Myocyte (in vitro differentiated cells): ENCODE measurements at places on chromosomes 6 and 20. TPM values are rescaled to one million over a fixed set of nuclear protein-coding genes. Genes with fewer than 3 reads are reported as not detected.

The GABRR2 gene
- 0.13 and 0.21 TPM in 2 replicates for total RNA-seq

GRCh38 chr20:37072293-37073196 lies 23.3 kb downstream of the RBL1 start:
- DNase-seq = no peak

DNA sequence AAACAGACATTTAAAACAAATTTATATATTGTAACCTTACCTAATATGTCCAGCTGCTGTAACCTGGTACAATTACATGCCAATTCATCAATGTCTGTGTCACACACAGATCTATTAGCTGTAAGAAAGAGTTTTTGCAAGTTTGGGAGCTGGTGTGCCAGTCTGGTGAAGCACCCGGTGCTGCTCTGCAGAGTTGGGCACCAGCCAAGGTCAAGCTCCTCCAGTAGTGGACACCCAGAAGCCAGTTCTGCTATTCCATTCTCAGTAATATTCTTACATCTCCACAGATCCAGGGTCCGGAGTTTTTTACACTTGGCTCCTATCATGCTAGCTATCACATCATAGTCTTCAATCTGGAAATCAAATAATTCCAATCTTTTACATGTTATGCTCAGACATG lies 41.0 kb downstream of the POU3F2 start:
- DNase-seq = peak; percentile 2

DNA sequence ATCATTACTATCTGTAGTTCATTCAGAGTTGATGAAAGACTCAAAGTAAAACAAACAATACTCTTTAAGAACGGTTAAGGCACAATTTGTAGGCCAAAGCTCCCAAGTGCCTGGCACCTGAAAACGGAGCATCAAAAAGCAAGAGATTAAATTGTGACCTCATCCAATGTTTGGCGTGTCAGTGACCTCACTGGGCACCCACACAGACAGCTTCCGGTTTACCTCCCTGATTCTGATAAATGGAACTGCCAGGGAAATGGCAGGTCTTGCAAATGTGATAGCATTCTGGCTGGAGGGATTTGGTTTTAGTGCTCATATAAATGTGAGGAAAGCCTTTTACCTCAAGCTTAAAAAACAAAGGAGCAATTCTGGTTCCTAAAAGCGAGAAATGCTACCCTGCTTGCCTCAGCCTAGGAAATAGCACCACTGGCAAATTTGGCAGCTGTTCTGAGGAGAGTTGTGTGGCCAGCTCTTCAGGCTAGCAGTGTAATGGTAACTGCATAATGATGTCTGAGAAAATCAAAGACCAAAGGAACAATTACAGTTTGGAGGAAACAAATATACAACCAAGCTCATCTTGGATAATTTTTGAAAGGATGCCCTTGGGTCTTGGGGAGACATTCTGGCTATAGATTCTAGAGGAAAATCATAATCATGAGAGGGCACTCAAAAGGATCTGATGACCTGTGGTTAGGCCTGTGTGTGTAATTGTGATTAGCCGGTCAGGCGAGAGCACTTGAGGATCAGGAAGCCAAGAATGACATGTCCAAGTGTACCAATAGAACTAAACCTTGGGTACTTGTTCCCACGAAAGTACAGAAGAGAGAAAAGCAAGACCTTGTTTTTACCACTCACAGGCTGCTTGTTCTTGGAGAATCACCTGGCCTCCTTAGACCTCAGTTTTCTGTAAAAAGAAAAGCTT lies 174.3 kb downstream of the TFAP2B start:
- no peak for DNase-seq

- DNase-seq = peak; percentile 71
Measured at GRCh38 chr6:28943557-28944411, 20.0 kb upstream of the TRIM27 start.

DNA sequence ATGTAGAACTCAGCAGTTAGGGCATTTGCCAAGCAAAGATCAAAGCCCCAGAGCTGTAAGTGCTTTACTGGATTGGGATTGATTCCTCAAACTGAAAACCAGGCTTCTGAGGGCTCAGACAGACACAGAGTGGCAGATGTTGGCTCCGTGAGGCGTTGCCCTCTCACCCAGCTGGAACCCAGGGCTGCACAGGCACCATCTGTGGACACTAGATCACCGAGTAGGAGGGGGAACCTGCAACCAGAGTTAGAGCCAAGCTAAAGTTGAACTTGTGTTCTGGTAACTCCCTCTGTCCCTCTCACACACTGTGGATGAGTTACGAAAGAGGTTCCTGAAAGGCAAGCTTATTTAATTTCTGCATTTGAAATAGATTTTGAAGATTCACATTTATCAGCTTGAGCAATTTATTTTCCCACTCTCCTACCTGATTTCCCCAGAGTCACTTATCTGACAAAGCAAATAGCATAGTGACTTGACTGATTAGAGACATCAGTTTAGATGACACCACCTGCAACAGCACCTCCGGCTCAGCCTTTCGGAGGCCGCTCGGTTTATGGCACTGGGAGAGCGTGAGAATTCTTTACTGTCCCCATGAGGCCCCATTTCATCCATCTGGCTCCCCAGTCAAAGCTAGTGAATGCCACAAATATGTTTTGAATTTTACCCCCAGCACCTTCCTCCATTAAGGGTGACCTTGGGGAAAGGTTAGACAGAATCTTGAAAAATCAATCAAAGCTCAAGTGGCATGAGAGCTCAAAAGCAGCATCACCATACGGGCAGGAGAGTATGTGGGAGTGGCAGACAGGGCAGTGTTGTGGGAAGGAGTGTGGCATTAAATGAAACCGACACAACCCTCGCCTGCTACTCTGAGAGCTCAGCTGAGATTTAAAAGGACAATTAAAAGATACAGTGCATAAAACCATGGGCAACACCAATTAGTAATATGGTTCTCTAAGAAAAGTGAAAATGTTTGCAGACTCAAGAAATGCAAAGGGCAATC lies 48.5 kb downstream of the RPF2 start:
- peak; percentile 62 for DNase-seq
